ENCODE measurements at places on chromosomes 1 and 21.

- DNase-seq: no peak
Measured at GRCh38 chr1:93000291-93000690, 39.0 kb upstream of the DIPK1A start.

GRCh38 chr1:45410850-45411509, 70.7 kb upstream of the MUTYH start:
- no peak for DNase-seq

GRCh38 chr21:43281661-43282357, 113.0 kb downstream of the CRYAA start:
- no peak for DNase-seq

- no peak for DNase-seq
Measured at GRCh38 chr1:8218351-8219092, 99.4 kb upstream of the SLC45A1 start.

DNA sequence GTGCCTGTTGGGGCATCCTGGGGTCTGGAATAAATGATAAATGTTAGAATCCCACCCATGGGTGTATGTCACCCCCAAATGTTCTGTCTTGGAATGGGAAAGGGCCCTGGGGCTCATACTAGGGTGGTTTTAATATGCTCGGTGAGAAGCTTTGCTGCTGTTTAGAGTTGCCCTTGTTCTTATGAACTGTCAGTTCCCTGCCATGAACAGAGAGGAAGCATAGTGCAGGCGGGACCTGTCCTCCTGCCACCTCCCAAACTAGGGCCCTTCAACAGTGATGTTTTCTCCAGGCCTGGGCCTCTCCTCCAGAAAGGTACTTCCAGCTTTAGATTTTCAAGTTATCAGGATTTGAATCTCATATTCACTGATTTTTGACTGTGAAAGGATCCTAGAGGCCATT, 80.7 kb upstream of the COA6 start:
- no peak for DNase-seq

GRCh38 chr1:51605961-51606723, 10.8 kb upstream of the OSBPL9 start:
- no peak for DNase-seq

- DNase-seq: no peak
Measured at GRCh38 chr1:54483875-54484437, 64.1 kb upstream of the ACOT11 start.

GRCh38 chr1:245879091-245879490, 628.0 kb downstream of the SMYD3 start:
- no peak for DNase-seq

- no peak for DNase-seq
Measured at GRCh38 chr1:205272536-205272935, 44.8 kb downstream of the TMCC2 start.

- no peak for DNase-seq
Measured at GRCh38 chr1:21216835-21217811, 40.4 kb upstream of the EIF4G3 start.

All from NCI-H1417 treated with DMSO at 0.1 percent for 48 hours (cell line).